A172 (cell line): ENCODE measurements at places on chromosomes 2 and 18.

DNA sequence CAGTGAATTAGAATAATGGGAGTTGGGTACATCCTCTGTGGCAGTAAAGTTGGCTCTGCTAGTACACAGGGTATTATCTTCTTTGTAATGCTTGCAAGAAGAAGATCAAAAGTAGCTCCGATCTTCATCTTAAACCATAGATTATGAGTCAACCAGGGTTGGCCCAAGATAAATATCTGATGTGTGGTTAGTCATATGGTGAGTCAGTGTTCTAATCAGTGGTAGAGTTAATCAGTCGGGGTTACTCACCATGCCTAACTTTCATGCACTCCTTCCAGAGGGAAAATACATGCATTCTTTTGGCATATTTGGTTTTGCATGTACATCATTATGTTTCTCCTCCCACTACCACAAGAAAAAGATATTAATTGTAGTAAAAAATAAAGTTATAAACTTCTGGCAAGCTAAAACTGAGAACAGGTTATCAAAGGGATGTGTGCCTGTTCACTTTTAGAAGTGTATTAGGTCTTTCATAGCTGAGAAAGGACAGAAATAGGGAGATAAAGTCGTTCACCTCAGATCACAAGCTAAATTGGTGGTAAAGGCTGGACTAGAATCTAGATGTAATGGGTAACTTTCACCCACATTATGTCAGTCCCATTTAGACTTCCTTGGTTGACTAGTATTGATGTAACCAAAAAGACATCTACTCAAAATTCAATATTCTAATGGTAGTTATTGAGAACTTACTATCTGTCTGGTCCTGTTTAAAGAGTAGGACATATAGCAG lies 684.4 kb downstream of the IRS1 start:
- peak; percentile 99 for DNase-seq

- no peak for DNase-seq
Observed at GRCh38 chr2:128404709-128405466, 86.2 kb upstream of the HS6ST1 start.

DNA sequence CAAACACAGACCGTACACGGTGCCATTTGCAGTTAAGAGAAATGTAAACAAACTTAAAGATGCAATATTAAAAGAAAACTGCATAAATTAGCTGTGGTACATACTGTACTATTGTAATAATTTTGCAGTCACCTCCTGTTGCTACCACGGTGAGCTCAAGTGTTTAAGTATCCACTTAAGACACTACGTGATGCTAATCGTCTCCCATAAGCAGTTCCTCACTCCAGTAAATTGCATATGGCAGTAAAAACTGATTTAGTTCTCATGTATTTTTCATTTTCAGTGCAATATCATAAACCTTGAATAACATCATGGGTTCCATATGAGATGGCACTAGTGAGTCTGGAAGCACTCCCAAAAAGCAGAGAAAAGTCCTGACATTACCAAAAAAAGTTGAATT lies 14.4 kb downstream of the CLEC4F start:
- no peak for DNase-seq

GRCh38 chr2:75896779-75897366 lies 186.2 kb upstream of the GCFC2 start:
- DNase-seq = peak; percentile 36

- no peak for DNase-seq
Observed at GRCh38 chr2:215503381-215503780, 67.5 kb upstream of the FN1 start.

GRCh38 chr2:62156861-62157496 lies 38.9 kb upstream of the B3GNT2 start:
- DNase-seq = no peak

- no peak for DNase-seq
Observed at GRCh38 chr18:78583739-78584458, 395.7 kb upstream of the SALL3 start.

DNA sequence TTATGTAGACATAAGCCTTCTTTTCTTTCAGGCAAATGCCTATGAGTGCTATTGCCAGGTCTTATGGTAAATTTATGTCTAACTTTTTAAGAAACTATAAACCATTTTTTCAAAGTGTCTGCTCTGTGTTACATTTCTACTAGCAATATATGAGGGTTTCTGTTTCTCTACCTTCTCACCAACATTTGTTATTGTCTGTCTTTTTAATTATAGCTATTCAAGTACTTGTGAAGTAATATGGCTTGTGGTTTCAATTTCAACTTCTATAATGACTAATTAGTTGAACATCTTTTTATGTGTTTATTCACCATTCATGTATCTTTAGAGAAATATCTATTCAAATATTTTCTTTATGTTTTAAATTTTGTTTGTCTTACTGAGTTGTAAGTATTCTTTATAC lies 213.1 kb upstream of the MC4R start:
- DNase-seq = no peak
